ENCODE measurements at places on chromosomes 5 and 9. TPM values are rescaled to one million over a fixed set of nuclear protein-coding genes. Genes with fewer than 3 reads are reported as not detected.

The SLC1A1 gene
- total RNA-seq = 4.8 TPM

The SPATA31A3 gene
- total RNA-seq = not detected

The PCDHGA9 gene
- 1.9 TPM for total RNA-seq

The SOWAHA gene
- total RNA-seq = not detected

The RASGRF2 gene
- total RNA-seq = not detected

The REEP2 gene
- total RNA-seq = 2.5 TPM

The PRLR gene
- total RNA-seq = 0.40 TPM

The CLIC3 gene
- 1.4 TPM for total RNA-seq

The ADAMTSL1 gene
- total RNA-seq = not detected

The PLAC8L1 gene
- total RNA-seq = not detected

The GCNT1 gene
- 0.29 TPM for total RNA-seq

The SLC34A3 gene
- total RNA-seq = 1.0 TPM

The FBLL1 gene
- 0.07 TPM for total RNA-seq

The OLFML2A gene
- total RNA-seq = 3.4 TPM

Measured in PC-3 (cell line).